ENCODE measurements at places on chromosomes 6 and 20.
A peak's percentile ranks its signal among the peaks of the same experiment; 100 is the strongest.

GRCh38 chr6:167705211-167705750 is 121.4 kb upstream of the AFDN start:
- DNase-seq = no peak

- no peak for DNase-seq
Observed at GRCh38 chr6:34205466-34205865, 31.2 kb upstream of the HMGA1 start.

GRCh38 chr20:63554361-63555278 is 661 bp downstream of the FNDC11 start:
- DNase-seq = no peak

- DNase-seq = peak; percentile 86
Observed at GRCh38 chr6:150667977-150668716, 68.5 kb downstream of the PLEKHG1 start.

- DNase-seq = peak; percentile 78
Observed at GRCh38 chr20:20734475-20734948, 22.1 kb upstream of the RALGAPA2 start.

- DNase-seq = no peak
Observed at GRCh38 chr20:59386809-59387208, 86.4 kb downstream of the EDN3 start.

GRCh38 chr20:23955896-23956295 is 32.7 kb downstream of the GGTLC1 start:
- DNase-seq = no peak

GRCh38 chr6:9623985-9624384 is 790.9 kb downstream of the TFAP2A start:
- no peak for DNase-seq

DNA sequence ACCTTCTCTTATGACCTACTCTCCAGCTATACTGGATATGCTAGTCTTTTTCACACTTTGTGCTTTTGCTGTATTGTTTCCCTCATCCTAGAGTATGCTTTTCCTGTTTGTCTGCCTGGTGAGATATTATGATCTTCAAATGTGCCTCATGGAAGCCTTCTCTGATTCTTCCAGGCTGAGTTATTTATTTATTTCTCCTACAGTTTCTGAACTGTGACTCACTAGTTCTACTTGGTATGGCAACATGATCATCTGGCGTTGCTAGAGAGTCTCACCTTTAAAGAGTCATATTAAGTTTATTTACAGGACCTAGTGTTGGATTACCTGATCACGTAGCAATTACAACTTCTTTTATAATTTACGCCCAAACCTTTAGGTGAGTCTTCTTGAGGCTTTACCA is 81.2 kb upstream of the HDAC2 start:
- no peak for DNase-seq

DNA sequence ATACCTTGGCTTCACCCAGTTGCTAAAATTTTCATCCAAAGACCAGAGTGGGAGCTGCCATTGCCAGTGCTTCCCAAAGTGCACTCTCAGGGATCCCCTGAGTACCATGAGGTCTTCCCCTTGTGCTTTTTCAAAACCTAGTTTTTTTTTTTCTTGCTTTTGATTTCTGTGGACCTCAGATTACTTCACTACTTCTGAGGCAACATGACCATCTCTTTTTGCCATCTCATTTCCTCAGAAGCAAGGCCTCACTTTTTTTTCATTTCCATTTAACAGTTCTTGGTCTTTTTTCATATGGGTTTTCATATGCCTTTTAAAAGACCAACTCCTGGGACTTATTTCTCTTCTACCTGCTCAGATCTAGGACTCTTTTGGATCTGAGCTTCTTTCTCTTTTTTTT is 64.1 kb upstream of the MMS22L start:
- no peak for DNase-seq

DNA sequence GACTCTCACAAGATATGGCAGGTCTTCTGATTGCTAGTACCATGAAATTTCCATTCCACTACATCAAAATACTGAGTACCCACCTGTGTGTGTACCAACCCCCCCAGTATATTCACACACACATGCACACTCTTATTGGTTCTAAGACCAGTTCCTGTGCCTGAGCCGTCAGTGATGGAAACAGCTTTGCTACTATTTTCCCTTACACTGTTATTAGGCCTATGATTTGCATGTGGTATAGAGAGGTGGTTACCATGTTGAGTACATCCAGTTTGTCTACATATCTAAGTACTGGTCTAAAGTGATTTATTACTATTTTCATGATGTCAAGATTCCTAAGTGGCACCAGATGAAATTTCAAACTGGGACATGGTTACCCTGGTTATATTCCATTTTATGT is 459.9 kb downstream of the BCKDHB start:
- DNase-seq = no peak

DNA sequence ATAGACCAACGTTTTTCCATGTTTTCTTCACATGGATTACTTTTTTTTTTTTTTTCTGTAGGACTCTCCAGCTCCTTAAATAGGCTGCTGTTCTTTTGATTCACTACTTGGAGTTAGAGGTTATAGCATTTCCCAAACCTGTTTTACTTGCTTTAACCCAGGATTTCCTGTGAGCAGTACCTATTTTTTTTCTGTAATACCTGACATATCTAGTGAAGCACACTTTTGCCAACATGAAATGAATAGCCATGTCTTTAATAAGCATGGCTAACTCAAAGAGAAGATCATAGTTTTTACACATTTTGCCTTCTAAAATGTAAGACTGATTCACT is 137.0 kb downstream of the FOXA2 start:
- no peak for DNase-seq

DNA sequence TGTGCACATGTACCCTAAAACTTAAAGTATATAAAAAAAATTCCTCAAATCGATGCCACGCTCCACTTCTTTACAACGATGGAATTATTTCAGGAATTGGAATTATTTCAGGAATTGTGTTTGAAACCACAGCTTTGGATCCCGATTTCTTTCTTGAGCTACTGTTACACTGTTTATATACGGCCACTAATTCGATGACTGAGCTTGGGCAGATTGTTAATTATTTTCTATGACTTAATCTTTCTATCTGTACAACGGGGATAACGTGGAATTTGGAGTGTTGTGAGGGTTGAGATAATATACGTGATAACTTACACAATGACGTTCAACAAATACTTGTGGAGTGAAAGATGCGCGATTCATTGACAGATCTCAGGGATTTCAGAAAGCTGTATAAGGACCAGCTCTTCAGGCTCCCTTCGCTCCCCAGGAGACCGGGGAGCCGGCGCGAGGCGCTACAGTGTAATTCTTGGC is 171.3 kb downstream of the SLC16A10 start:
- DNase-seq = no peak

GRCh38 chr6:115617031-115617430 is 443.7 kb downstream of the FRK start:
- DNase-seq = no peak

DNA sequence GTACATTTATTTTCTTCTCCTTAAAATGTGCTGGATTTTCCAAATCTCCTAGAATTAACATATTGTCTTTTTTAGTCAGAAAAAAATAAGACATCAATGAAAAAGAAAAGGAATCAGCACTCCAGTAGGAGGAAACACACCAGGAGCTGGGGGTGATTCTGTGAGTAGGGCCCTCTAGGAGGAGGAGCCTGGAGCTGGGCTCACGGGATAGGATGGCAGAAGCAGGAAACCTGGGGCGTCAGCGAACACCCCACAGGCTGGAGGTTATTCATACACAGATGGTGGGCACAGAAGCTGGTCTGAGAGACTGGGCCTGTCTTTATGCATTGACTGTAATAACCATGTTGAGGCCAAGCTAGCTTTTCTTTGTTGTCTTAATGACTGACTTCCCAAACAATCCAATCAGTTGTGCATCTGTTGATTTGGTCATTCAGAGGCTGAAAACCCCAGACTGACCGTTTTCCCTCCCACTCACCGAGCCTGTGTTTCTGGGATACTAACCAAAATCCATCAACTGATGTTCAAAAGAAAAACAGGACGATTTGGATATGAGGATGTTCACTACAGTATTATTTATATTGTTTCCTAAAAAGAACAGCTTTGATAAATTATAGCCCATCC is 53.1 kb downstream of the CPNE5 start:
- DNase-seq = no peak

GRCh38 chr20:57261457-57262251 is 4.8 kb downstream of the BMP7 start:
- no peak for DNase-seq

DNA sequence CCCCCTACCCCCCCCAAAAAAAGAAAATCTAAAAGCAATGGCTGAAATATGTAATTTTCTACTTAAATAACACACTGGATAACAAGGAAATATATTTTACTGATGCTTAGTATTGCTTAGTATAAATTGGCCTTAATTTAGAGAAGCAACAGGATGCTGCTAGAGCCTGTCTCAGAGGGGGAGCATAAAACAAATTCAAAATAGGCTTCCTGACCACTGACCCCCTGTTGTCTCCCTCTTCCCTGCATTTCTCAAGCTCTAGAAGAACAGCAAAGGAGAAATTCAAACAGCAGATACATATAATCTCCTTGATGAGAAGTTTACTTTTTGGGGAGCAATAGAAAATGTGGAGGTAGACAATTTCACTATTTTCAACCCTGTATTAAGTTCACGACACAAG is 631.1 kb upstream of the GJE1 start:
- DNase-seq = no peak

- DNase-seq = no peak
Observed at GRCh38 chr6:53746442-53747103, 48.2 kb upstream of the LRRC1 start.

DNA sequence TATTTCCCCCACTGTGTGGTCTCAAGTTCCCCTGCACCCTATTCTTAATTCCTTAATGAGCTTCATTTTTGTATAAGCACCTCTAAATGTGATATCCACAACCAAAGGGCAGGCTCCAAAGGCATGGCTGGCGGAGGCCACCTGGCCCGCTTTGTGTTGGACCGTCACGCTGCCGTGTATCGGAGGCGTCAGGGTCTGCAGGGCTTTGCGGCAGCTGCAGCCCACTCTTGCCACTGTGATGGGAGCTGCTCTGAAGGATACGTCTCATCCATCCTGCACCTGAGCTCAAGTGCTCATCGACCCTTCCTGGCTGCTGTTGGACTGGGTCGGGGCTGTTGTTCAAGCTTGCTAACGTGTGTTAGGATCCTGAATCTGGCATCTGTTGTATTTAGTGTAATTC is 177.6 kb downstream of the ARID1B start:
- DNase-seq = no peak

DNA sequence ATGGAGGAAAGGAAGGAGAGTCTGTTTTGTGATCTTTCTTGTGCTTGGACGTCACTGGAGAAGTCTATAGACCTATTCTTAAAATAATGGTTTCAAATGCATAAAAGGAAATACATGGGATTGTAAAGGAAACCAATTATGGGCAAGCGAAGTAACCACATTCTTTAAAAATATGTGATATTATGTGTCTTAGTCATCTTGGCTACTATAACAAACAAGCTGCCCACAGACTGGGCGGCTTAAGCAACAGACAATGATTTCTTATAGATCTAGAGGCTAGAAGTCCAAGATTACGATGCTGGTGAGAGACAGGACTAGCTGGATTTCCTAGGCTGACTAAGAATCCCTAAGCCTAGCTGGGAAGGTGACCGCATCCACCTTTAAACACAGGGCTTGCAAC is 49.4 kb upstream of the CD83 start:
- DNase-seq = no peak

GRCh38 chr6:137496909-137497720 is 2.9 kb upstream of the OLIG3 start:
- DNase-seq = no peak

GRCh38 chr20:47205577-47206123 is 150.8 kb downstream of the ZMYND8 start:
- DNase-seq = peak; percentile 36

DNA sequence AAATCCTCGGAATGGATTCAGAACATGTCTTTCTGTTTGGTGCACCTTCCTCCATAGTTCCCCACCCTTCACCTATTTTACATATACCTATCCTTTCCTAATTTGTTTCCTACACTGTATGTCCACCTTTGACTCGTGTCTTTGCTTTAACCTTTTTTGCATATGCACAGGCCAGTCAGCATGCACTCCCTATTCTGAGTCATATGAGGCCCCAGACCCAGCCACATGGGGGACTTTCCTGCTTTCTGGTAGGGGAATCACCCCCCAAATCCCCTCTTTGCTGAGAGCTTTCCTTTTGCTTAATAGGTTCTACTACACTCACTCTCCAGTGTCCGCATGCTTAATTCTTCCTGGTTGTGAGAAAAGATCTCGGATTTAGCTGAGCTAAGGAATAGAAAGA is 393.8 kb upstream of the IMPG1 start:
- no peak for DNase-seq

DNA sequence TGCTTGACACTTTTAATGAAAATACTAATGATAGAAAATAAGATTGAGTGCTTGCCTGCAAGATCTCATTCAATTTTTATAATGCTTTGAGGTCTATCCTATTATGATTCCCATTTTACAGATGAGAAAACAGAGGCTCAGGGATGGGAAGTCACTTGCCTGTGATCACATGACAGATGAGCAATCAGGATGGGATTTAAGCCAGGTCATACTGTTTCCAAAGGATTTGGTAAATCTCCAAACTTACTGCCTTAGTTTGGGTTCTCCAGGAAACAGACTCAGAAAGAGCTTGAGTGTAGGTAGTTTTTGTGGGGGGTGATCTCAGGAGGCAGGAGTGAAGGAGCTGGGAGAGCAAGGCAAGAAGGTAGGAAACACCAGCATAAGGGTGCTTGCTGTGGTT is 456.3 kb downstream of the MAFB start:
- DNase-seq = no peak

- no peak for DNase-seq
Observed at GRCh38 chr6:142118925-142119324, 13.8 kb upstream of the GJE1 start.

GRCh38 chr20:61332016-61332975 is 80.2 kb downstream of the CDH4 start:
- no peak for DNase-seq

- no peak for DNase-seq
Observed at GRCh38 chr20:62820962-62821725, 4.3 kb downstream of the COL9A3 start.

DNA sequence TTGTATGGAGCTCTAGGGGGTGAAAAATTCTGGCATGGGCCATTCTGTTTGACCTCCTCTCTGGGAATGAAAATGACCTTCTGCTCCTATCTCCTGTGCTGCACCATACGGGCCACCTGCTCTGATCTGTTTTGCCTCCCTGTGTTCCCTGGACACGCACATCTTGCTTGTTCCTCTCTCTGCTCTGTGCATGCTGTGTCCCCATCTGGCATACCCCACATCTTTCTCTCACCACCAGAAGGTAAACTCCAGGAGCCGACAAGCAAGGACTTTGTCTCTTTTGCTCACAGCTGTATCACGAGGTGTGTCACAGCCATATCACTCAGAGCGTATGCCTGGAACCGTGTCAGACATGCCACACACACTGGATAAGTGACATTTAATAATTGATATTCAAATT is 208.4 kb upstream of the DTNBP1 start:
- DNase-seq = no peak

- DNase-seq = no peak
Observed at GRCh38 chr20:11130554-11131166, 456.9 kb upstream of the JAG1 start.

DNA sequence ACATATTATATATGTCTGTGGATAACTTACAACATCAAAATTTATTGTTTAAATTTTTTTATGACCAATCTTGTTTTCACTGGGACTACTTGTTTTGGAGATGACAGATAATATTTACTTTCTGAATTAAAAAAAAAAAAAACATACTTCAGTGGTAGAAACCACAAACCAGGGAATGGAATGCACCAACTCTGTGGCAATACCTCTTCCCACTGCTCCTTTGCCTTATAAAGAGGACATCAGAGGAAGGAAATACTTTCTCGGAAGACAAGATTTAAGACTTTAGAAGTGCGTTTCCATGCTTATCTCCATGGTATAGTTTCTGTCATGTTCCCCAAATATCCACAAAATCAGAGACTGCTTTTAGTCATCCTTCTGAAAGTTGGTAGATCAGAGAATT is 1241.1 kb upstream of the EYS start:
- DNase-seq = no peak
